Neuronal stem cell (in vitro differentiated cells): ENCODE measurements at places on chromosomes 11 and 22.

GRCh38 chr11:96228473-96228891, 114.5 kb downstream of the MAML2 start:
- DNase-seq: no peak

DNA sequence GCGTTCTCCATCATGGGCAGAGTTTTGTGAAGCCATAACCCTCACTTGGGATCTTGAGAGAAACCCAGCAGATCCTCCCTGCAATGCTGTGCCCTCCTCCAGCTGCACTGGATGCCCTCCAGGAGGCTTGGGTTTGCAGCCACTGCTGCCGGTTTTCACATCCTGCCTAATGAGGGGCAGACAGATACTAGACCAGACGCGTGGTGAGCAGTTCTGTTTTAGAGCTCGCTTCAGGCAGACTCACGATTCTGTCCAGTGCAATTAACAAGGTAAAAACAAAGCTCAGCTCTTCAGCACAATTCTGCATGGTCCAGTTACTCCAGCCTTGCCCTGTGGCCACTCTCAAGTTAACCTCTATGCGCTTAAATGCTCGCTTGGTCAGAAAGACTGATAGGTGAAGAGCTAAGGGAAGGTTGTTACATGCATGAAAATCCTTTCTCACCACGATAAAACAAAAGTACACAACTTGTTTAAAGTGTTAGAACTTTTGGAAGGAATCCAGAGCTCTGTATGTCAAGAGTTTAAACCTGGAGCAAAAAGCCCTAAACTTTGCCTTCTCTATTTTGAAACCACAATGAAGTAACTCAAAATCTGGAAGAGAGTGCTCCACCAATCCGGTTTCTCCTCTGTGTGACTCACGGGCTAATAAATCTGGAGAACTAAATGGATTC, 292.3 kb upstream of the FAT3 start:
- no peak for DNase-seq

DNA sequence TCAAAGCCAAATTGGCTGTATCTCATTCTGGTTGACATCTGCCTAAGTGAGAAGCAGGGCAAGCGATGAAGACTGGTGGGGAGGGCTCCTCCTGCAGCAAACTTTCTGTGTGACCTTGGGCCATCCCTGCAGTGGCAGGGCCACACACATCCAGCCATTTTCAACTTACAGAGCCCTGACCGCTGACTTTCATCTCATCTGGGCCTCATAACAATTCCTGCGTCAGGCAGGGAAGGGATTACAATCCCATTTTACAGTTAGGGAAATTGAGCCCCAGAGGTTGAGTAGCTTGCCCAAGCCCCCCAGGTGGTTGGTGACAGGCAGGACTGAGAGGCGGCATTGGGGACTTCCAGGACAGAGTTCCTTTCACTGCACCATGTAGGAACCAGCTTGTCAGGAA, 21.9 kb downstream of the TPBGL start:
- no peak for DNase-seq

DNA sequence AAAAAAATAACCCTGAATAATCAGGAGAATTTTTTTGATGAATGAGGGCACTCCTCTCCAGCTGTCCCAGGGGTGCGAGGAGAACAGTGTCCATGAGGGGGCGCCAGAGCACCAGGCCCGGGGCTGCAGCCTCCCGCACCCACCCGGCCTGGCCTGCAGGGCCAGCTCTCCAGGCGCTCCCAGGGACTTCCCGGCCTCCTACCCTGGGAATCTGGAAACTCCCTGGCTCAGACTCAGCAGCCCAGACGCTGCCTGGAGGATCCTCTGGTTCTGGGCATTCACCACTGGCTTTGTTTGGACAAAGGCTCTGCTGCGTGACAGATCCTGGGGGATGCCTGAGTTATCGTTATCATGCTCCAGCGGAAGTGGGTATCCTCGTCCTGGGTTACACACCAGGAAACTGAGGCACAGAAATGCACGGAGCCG, 31.0 kb downstream of the MCM5 start:
- DNase-seq: peak; percentile 73

DNA sequence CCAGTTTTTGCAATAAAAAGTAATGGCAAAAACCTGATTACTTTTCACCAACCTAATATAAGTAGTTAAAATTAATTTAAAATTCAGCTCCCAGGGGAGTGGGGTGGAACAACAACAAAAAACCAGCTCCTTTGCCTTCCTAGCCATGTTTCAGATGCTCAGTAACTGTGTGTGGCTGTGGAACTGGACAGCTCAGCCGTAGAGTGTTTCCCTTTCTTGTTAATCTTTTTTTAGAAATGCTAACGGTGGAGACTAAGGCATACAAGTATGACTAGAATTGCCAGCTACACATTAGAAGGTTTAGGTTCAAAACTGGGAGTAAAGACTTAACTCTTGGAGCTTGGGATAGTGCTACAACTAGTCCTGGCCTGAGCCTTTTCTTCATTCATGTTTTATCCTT, 45.0 kb downstream of the PPP6R3 start:
- DNase-seq: no peak

- no peak for DNase-seq
These were observed 465.5 kb downstream of the INSC start for GRCh38 chr11:15580056-15580774.

- no peak for DNase-seq
These were observed 75.8 kb downstream of the BUD13 start for GRCh38 chr11:116697011-116697410.

- DNase-seq: no peak
These were observed 19.1 kb upstream of the XBP1 start for GRCh38 chr22:28819253-28820096.

GRCh38 chr11:15884777-15885540, 471.4 kb downstream of the SOX6 start:
- DNase-seq: no peak

- no peak for DNase-seq
These were observed 144.5 kb downstream of the SPON1 start for GRCh38 chr11:14107050-14107430.

DNA sequence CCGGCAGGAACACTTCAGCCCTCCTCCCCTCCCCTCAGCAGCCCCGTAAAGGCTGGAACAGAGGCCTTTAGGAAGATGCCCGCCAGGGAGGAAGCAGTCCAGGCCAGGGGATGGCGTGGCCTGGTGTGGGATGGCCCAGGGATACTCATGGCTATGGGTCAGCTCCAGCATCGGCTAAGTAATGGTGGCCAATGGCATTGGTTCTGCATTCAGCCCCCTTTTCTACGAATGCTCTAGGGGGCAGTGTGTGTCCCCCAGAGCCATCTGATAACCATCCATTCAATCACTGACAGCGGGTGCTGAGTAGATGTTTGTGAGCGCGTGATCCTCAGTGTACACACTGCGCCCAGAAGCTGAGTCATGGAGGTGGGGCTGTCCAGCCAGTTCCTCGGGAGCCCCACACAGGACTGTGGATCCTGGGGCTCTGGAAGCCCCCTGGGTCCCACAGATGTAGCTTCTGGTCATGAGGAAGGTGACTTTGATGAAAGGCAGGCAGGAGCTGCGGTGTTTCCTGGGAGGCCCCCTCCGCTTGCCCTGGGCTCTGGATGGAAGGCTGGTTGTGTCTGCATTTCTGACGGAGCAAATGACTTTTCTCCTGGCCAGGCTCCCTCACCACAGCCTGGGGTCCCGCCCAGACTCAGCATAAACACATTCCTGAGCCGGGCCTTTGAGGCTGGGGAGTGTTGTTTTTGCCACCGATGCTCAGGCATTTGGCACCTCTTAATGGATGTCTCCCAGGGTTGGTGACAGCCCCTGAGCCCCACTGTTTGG, 46.5 kb downstream of the FBLN1 start:
- DNase-seq: no peak

DNA sequence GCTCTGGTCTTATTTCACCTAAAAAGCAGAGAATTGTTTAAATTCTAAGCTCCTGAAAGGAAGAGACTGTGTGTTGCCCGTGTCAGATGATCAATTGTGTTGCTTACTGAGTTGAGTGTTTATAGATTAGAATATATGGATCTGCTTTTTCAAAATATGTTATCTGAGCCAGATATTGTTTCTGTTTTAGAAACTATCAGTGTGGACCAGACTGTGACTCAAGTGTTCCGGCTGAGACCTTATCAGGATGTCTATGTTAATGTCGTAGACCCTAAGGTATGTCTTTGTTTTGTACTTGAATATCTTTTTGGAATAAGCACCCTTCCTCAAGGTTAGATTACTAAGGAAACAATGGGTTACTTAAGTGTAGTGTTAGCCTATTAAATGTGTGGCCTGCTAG, 11.0 kb downstream of the DEPDC5 start:
- DNase-seq: no peak

DNA sequence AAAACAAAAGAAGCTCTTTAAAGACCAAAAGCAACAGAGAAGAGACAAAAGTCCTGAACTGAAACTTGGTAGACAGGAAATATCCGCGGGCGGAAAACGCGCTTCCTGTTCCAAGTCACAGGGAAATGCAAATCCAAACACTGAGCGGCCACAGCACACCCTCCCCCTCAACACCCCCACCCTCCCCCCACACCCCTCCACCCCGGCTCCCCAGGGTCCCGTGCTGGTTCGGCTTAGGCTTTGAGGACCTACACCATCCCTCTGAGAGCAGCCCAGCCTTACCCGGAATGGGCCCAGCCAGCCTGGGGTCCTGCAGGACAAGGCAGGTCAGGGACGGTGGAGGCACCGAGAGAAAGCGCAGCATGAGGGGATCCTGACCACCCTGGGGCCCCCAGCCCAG, 160.4 kb downstream of the BRD1 start:
- no peak for DNase-seq

- DNase-seq: no peak
These were observed 159 bp downstream of the FZD4 start for GRCh38 chr11:86955111-86955360.

- no peak for DNase-seq
These were observed 12.0 kb downstream of the FAM111A start for GRCh38 chr11:59154610-59155009.

- DNase-seq: no peak
These were observed 29.3 kb upstream of the CABP7 start for GRCh38 chr22:29690476-29690875.

DNA sequence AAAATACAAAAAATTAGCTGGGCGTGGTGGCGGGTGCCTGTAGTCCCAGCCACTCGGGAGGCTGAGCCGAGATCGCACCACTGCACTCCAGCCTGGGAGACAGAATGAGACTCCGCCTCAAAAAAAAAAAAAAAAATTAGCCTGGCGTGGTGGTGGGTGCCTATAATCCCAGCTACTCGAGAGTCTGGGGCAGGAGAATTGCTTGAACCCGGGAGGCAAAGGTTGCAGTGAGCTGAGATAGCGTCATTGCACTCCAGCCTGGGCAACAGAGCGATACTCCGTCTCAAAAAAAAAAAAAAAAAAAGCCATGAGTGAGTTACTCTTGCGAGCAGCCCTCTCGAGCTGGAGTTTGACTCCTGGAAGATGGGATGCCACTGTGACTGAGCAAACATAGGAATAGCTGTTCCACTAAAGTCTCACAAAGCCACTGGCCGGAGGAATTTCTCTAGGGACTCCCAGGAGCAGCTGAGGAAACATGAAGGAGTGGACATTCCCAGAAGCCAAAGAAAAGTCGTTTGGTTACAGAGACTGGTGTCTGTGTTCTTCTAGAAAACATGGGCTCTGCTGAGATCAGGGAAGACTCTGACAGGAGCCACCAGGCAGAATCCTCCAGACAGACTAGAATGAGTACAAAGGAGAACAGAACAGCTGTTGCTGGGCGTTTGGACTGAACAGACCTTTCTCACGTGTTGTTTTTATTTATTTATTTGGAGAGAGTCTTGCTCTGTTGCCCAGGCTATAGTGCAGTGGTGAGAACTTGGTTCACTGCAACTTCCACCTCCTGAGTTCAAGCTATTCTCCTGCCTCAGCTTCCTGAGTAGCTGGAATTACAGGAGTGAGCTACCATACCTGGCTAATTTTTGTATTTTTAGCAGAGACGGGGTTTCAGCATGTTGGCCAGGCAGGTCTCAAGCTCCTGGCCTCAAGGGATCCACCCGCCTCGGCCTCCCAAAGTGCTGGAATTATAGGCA, 32.4 kb upstream of the MYH9 start:
- no peak for DNase-seq

- no peak for DNase-seq
These were observed 6.5 kb downstream of the DGAT2 start for GRCh38 chr11:75775056-75775455.

GRCh38 chr11:106727256-106727655, 291.0 kb downstream of the GUCY1A2 start:
- no peak for DNase-seq

DNA sequence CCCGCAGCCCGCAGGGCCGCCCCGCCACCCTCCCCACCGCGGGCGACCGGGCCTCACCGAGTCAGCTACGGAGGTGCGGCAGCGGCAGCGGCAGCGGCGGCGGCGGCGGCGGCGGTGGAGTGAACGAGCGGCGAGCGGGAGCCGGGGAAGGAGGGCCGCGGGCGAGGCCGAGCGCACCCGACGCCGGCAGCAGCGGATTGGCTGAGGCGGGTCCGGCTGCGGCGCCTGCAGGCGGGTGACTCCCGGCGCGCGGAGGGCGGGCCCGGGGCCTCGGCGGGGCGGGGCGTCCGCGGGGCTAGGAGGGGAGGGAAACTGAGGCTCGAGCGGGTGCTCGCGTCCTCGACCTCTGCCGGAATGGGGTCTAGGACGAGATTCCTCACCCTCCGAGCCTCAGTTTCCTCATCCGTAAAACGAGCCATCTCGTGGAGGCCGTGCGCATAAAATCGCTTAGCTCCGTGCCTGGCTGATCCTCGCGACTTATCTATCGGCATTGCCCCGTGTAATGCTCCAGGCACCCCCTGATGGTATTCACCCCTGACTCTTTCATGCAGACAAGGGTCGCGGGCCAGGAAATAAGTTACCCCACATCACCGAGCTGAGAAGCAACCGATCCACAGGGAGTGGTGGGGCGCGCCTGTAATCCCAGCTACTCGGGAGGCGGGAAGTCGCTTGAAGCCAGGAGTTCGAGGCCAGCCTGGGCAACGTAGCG, at the start of gene CPT1A:
TSS of gene CPT1A (minus strand) at position 199 of the 709 bp plus-strand sequence. CDS start 26,442 bp downstream, outside the sequence.
- no peak for DNase-seq

GRCh38 chr22:38074181-38075104, 9.5 kb downstream of the SLC16A8 start:
- DNase-seq: no peak

GRCh38 chr11:61778920-61779650, 13.3 kb downstream of the TMEM258 start:
- no peak for DNase-seq

GRCh38 chr11:119982517-119983239, 155.2 kb downstream of the TRIM29 start:
- DNase-seq: no peak

DNA sequence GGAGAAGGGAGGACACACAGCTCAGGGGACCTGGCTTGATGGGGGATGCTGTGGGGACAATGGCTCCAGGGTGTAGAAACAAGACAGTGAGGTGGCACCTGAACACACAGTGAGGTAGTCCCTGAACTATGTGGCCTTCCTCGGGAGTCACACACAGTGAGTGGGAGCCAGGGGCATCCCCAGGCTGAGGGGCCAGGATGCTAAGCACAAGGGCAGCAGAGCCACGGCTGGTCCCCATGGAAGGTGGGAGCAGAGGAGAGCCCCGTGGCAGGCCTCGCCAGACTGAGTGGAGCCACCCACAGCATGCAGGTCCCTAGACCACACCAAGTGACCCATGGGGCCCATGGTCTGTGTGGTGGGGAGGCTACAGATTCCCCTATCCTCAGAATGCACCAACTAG, 26.0 kb upstream of the ABCC8 start:
- no peak for DNase-seq

GRCh38 chr22:38163844-38164550, 17.6 kb downstream of the PLA2G6 start:
- no peak for DNase-seq
